ENCODE measurements at places on chromosomes 6 and 20.
A peak's percentile ranks its signal among the peaks of the same experiment; 100 is the strongest.

- DNase-seq, result no peak
Observed at GRCh38 chr6:125974214-125974866, 12.0 kb upstream of the TRMT11 start.

- no peak for DNase-seq
Observed at GRCh38 chr20:8271727-8272126, 139.7 kb downstream of the PLCB1 start.

DNA sequence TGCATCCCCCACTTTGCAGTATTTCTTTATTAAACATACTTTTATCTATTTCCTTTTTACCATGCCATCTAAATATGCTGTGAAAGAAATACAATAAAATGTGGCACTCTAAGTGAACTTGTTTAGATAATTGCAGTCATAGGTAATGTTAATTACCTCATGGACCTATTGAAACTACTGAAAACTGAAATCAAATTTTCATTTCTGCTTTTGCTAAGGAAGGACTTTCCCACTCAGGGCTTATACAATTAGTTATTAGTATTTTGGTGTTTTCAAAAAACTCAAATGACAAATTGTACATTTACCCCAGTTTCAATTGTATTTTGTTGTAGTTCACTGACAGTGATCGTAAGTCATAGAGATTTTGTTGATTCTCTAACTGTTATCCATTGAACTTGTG lies 88.4 kb downstream of the ID4 start:
- DNase-seq, result no peak

GRCh38 chr6:166809721-166810120 lies 146.6 kb downstream of the RNASET2 start:
- DNase-seq, result no peak

DNA sequence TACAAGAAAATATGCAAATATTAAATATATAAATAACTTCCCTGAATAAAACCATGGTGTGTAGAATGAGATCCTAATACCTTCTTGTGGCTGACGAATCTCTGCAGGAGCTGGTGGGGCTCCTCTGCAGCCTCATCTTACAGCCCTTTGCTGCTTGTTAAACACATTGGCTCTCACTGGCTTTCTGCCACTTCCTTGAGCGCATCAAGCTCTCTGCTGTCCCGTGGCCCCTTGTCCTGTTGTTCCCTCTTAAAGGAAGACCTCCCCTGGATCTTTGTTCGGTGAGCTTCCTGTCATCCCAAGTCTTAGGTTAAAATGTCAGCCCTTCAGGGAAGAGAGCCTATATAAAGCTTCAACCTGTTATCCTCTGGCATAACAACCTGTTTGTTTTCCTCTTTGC lies 519.6 kb downstream of the DOK5 start:
- no peak for DNase-seq

GRCh38 chr6:35173044-35173426 lies 31.9 kb upstream of the TCP11 start:
- DNase-seq, result no peak

- DNase-seq, result no peak
Observed at GRCh38 chr6:148263010-148263409, 79.6 kb upstream of the SASH1 start.

GRCh38 chr6:96923871-96924493 lies 546 bp upstream of the KLHL32 start:
- DNase-seq, result peak; percentile 63

- no peak for DNase-seq
Observed at GRCh38 chr6:16705081-16705993, 55.9 kb downstream of the ATXN1 start.

DNA sequence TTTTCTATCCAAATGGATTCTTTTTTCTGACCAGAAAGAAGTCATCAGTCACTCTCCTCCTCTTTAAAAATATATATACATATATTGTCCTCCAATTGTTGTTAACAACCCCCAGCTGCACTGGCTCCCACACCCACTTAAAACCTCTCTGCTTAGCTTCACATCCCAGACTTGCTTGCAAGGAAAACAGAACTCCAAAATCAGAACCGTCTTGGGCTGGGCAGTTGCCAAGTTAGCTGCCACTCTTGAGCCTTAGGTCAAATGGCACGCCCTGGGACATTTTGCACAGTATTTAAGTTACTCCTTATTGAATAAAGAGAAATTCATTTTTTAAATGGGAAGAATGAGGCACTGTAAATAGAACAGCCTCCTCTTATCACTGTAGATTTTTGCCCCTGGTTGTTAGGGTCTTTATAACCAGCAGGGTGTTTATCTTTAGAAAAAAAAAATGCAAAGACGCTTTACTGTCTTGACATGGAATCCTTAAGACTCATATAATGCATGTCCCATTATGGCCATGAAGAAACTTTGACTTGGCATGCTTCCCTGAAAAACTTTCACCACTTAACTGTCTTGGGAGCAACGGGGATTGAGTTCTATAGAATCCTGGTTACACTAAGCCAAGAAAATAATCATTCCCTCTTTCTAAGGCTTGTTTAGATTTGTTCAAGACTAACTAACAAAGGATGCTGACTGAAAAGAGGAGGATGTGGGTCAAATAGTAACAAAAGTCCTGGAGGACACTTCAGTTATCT lies 204.5 kb downstream of the ISM1 start:
- DNase-seq, result no peak

- DNase-seq, result no peak
Observed at GRCh38 chr6:42326248-42326647, 108.6 kb upstream of the MRPS10 start.

GRCh38 chr6:54074578-54075195 lies 36.6 kb upstream of the MLIP start:
- DNase-seq, result no peak

- DNase-seq, result no peak
Observed at GRCh38 chr6:101202867-101203374, 190.6 kb upstream of the GRIK2 start.

- DNase-seq, result no peak
Observed at GRCh38 chr6:35497571-35498421, 917 bp upstream of the TEAD3 start.

DNA sequence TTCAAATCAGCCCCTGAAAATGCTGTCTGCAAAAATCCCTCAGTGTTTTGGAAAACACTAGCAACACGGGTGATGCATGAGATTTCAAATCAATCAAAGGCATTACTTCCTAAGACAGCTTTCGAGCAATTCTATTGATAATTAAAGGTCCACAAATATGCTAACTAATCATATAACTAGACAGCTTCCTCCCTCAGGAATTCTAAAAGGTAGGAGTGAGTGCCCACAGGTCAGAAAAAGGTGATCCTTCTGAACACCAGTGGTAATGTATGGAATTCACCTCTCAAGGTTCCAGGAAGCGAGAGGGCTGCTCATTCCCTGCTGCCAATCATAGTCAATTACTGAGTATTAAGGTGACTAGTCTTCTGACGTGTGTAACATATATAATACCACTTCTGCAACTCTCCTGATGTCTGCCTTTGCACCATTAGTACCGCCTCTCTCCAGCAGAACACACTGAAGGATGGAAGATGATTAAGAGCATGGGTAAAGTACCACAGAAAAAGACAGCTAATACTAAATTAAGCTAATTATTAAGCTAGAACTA lies 16.4 kb downstream of the MAN1A1 start:
- DNase-seq, result no peak

DNA sequence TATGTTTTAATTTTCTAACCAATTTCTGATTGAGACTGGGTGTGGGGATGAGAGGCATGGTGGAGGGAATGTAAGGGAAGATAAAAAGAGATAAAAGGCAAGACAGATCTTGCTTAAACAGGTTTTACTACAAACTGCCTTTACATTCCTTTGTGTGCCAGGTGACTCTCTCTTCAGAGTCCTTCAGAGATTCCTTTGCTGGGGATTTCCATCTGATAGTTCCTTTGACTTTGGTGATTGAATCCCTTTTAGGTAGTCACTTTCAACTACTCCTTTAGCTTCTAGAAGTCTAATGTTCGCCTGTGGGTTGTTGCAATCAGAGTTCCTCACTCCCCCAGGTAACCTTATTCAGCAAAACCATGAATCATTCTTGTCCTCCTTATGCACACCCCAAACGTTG lies 283.3 kb upstream of the MANEA start:
- DNase-seq, result no peak

GRCh38 chr6:87791029-87791428 lies 89.0 kb upstream of the AKIRIN2 start:
- no peak for DNase-seq

DNA sequence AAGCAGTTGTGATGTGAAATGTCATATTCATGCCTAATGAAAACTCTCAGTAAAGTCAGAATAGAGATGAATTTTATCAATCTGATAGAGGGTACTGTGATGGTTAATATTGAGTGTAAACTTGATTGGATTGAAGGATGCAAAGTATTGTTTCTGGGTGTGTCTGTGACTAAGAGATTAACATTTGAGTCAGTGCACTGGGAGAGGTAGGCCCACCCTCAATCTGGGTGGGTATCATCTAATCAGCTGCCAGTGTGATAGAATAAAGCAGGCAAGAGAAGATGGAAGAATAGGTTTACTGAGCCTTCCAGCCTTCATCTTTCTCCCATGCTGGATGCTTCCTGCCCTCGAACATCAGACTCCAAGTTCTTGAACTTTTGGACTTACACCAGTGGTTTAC lies 124.3 kb downstream of the CENPW start:
- DNase-seq, result no peak

DNA sequence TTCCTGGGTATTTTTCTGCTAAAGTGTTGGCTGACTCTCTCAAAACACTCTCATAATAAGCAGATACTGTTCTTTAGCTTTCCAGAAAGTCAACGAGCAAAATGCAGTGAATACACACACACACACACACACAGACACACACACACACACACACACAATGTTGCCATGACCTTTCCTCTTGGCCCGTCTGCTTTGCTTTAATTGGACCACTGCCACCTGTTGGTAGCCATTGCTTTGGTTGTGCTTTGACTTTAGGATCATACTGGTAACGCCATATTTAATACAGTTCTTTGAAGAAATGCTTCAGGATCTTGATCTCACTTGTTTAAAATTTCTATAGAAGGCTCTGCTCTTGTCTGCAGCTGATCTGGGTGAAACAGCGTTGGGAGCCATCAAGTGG lies 4.4 kb downstream of the FIG4 start:
- DNase-seq, result no peak

- DNase-seq, result no peak
Observed at GRCh38 chr6:73123632-73124329, 101.5 kb downstream of the KHDC1L start.

- DNase-seq, result no peak
Observed at GRCh38 chr6:9623228-9623832, 791.5 kb downstream of the TFAP2A start.

Data from DMS 273 treated with DMSO at 0.1 percent for 48 hours (cell line).